Activated CD8-positive, alpha-beta T cell treated with anti-CD3 and anti-CD28 coated beads for 36 hours (primary cell): ENCODE measurements at places on chromosomes 4 and X.

DNA sequence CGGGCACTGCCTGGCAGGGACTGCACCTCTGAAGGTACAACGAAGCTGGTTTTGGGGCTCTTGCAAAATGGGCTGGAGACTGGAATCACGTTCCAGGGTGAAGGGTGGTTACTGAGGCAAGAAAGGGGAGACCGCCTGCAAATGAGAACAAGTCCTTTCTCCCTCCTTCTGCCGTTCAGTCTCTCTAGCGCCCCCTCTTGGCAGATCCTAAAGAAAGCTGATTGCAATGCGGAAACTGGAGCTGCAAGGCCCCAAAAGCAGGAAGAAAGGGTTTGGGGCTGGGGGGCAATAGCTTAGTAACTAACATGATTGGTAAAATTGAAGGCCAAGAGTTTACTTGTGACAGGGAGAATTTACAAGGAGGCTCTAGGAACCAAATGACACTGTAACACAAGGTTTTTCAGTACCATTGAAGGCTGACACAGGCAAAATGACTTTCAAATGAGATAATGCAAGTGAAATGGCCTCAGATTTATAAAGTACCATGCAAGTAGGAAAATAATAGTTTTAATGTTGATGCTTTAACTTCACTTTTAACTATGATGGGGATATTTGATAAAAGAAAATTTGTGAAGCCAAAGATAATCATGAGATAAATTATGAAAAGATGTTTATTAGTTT lies 222.7 kb upstream of the HAND2 start:
- no peak overlapping the region for H3K4me3 ChIP-seq
- H3K36me3 ChIP-seq: no peaks in the 10 kb centered on the region
- no peak overlapping the region for H3K27ac ChIP-seq
- no peaks in the 10 kb centered on the region for H3K4me1 ChIP-seq
- no peaks in the 10 kb centered on the region for H3K27me3 ChIP-seq
- DNase-seq: peak; percentile 45

DNA sequence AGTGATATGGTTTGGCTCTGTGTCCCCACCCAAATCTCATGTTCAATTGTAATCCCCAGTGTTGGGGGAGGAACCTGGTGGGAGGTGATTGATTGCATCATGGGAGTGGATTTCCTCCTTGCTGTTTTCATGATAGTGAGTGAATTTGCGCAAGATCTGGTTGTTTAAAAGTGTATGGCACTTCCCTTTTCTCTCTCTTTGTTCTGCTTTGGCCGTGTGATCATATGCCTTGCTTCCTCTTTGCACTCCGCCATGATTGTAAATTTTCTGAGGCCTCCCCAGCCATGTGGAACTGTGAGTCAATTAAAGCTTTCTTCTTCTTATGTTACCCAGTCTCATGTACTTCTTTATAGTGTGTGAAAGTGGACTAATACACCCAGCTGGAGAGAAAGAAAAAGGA lies 113.0 kb upstream of the AADAT start:
- H3K4me1 ChIP-seq: no peaks in the 10 kb centered on the region
- no peak overlapping the region for H3K4me3 ChIP-seq
- no peak overlapping the region for H3K27ac ChIP-seq
- H3K36me3 ChIP-seq: no peaks in the 10 kb centered on the region
- H3K27me3 ChIP-seq: no peaks in the 10 kb centered on the region

- no peak for DNase-seq
- no peaks in the 10 kb centered on the region for H3K27me3 ChIP-seq
- peaks cover 3% of the 10 kb centered on the region for H3K36me3 ChIP-seq
Observed at GRCh38 chr4:69753686-69754085, 6.7 kb downstream of the SULT1B1 start.

DNA sequence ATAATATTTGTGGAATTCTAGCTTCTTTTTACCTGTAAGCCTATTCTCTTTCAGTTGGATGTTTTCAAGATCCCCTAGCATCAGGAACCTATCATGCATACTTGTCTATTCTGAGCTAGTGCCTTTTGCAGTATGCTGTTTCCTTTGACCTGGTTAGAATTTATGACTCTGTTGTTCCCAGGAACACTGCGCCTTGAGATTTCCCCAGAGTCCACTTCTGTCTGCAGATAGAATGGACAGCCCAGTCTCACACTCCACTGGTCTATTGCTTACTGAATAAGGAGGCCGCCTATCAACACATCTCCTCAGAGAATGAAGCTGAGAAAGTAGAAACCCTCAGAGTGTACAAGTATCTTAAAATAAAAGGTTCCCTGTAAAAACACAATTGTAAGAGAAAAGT lies 465.1 kb upstream of the GALNTL6 start:
- H3K36me3 ChIP-seq: no peaks in the 10 kb centered on the region
- no peaks in the 10 kb centered on the region for H3K27me3 ChIP-seq
- no peak overlapping the region for H3K4me3 ChIP-seq
- no peak overlapping the region for H3K27ac ChIP-seq
- no peak for DNase-seq

GRCh38 chrX:16836371-16836770 lies 33.8 kb downstream of the RBBP7 start:
- H3K4me3 ChIP-seq: no peak overlapping the region
- peak overlapping the region; percentile 52 for H3K27ac ChIP-seq
- no peaks in the 10 kb centered on the region for H3K4me1 ChIP-seq
- H3K27me3 ChIP-seq: no peaks in the 10 kb centered on the region
- DNase-seq: peak; percentile 29

DNA sequence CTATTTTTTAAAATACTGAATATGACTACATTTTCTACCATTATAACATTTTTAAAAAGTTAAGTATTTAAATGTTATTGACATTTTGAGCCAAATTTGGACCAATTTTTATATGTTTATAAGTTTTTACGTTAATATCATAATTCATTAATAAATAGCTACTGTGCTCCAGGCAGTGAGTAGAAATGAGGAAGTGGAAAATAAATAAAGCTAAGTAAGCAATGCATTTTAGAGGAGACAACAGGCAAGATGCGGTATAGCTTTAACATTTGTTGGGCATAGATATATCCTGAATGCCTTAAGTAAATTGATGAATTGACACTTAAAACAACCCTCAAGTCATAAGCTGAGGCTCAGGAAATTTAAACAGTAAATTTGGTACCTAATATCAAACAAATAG lies 474.8 kb downstream of the PCDH10 start:
- no peak overlapping the region for H3K27ac ChIP-seq
- H3K27me3 ChIP-seq: no peaks in the 10 kb centered on the region
- H3K4me3 ChIP-seq: no peak overlapping the region

DNA sequence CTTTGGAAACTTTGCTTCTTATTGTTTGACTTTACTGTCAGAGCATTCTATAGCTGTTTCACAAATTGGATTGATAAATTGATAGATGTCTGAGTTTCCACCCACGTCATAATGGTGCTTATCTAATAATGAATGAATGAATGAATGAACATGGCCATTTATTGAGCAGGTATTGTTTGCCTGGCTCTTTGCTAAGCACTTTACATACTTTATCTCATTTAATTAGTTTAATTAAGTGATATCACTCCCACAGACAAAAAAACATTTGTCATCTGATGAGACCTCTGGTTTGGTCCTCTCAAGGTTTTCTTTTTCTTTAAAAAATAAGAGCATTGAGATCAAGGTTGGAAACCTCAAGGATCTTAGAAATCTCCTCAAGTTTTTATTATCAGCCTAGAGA lies 2.8 kb downstream of the FRAS1 start:
- peaks cover 27% of the 10 kb centered on the region for H3K4me1 ChIP-seq
- H3K27me3 ChIP-seq: peaks cover 62% of the 10 kb centered on the region
- no peak overlapping the region for H3K4me3 ChIP-seq
- no peaks in the 10 kb centered on the region for H3K36me3 ChIP-seq
- H3K27ac ChIP-seq: no peak overlapping the region

- H3K4me3 ChIP-seq: no peak overlapping the region
- H3K4me1 ChIP-seq: peaks cover 46% of the 10 kb centered on the region
- no peaks in the 10 kb centered on the region for H3K27me3 ChIP-seq
- DNase-seq: no peak
- no peak overlapping the region for H3K27ac ChIP-seq
Observed at GRCh38 chr4:81468678-81469077, 3.0 kb downstream of the RASGEF1B start.

DNA sequence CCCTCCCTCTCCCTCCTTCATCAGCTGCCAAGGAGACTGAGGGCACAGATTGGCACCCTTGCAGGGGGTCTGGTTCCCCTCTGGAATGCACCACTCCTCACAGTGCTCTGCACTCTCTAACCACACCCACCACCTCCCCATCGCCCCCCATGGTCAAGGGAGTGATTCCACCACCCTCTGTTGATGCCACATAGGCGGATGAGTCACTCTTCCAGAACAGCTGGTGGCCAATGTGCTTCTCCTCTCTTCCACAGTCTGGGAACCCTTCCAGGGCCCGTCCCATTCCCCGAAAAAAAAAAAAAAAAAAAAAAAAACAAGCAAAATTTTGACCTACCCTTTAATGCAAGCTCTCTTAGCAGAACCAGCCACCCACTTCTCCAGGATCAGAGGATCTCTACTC lies 341.3 kb upstream of the KLF3 start:
- no peak overlapping the region for H3K27ac ChIP-seq
- no peak overlapping the region for H3K4me3 ChIP-seq
- peaks cover 3% of the 10 kb centered on the region for H3K36me3 ChIP-seq

- H3K4me3 ChIP-seq: no peak overlapping the region
- H3K4me1 ChIP-seq: peaks cover 4% of the 10 kb centered on the region
- H3K27ac ChIP-seq: no peak overlapping the region
- H3K27me3 ChIP-seq: peaks cover 28% of the 10 kb centered on the region
- peak; percentile 60 for DNase-seq
Observed at GRCh38 chr4:77600521-77601451, 4.8 kb upstream of the CXCL13 start.

DNA sequence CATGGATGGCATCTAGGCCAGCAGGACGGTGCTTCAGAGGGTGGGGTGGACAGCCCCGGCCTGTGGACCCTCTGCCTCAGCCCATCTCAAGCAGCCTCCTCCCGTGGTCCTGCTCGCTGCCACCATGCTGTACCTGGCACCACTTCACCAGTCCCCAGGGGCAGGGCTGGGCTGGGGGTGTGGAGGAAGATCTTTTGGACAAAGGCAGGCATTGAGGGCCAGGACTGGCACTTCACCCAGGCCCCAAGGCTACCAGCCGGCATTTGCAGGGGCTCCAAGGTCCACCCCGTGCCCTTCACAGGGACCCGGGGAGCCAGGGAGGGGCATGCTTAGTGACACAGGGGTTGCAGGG lies 713 bp downstream of the PLXNB3 start:
- H3K27me3 ChIP-seq: no peaks in the 10 kb centered on the region
- H3K4me3 ChIP-seq: no peak overlapping the region
- H3K36me3 ChIP-seq: no peaks in the 10 kb centered on the region
- peaks cover 16% of the 10 kb centered on the region for H3K4me1 ChIP-seq

- peaks cover 2% of the 10 kb centered on the region for H3K36me3 ChIP-seq
- no peak for DNase-seq
- no peak overlapping the region for H3K4me3 ChIP-seq
Observed at GRCh38 chr4:4402966-4403365, 16.1 kb downstream of the NSG1 start.

DNA sequence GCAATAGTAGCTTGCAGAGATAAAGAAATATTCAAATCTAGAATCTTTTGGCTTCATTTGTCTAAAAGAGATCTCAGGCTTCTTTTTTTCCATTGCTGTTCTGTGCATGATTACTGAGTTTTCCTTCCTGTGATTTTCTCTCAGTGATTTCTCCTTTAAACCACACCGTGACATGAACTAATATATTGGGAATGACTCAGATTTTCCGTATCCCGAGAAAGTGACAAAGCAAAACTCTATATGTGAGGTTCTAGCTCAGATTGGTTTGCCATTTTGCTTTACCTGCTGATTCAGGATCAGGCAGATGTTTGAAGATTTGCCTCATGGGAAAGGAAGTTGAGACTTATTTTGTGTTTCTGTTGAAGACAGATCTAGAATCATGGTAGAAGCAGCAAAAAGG lies 59.4 kb downstream of the MTHFD2L start:
- no peak overlapping the region for H3K4me3 ChIP-seq
- DNase-seq: no peak
- peaks cover 6% of the 10 kb centered on the region for H3K36me3 ChIP-seq
- no peaks in the 10 kb centered on the region for H3K27me3 ChIP-seq

GRCh38 chr4:69075061-69075792 lies 21.0 kb upstream of the UGT2B7 start:
- no peak overlapping the region for H3K27ac ChIP-seq
- H3K4me3 ChIP-seq: no peak overlapping the region
- H3K4me1 ChIP-seq: no peaks in the 10 kb centered on the region
- DNase-seq: no peak
- no peaks in the 10 kb centered on the region for H3K36me3 ChIP-seq

DNA sequence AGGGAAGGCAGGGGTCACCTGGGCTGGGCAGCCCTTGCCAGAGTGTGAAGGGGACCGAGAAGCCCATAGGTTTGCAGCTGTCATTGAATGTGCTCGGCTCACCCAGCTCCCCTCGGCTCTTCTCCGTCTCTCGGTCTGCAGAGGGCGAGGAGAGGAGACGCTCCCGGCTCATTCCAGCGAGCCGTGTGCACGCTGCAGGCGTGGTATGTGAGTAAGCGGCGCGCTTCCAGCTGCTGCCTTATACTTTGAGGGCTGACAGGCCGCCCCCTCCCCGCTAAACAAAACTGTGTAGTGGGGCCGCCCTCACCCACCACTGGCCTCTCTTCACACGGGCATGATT lies 23.0 kb upstream of the BCORL1 start:
- H3K4me1 ChIP-seq: peaks cover 15% of the 10 kb centered on the region
- H3K36me3 ChIP-seq: no peaks in the 10 kb centered on the region
- H3K27me3 ChIP-seq: no peaks in the 10 kb centered on the region

GRCh38 chr4:144591401-144591800 lies 54.6 kb upstream of the HHIP start:
- H3K27me3 ChIP-seq: peaks cover 3% of the 10 kb centered on the region
- no peaks in the 10 kb centered on the region for H3K36me3 ChIP-seq
- no peaks in the 10 kb centered on the region for H3K4me1 ChIP-seq
- H3K27ac ChIP-seq: no peak overlapping the region
- no peak overlapping the region for H3K4me3 ChIP-seq

DNA sequence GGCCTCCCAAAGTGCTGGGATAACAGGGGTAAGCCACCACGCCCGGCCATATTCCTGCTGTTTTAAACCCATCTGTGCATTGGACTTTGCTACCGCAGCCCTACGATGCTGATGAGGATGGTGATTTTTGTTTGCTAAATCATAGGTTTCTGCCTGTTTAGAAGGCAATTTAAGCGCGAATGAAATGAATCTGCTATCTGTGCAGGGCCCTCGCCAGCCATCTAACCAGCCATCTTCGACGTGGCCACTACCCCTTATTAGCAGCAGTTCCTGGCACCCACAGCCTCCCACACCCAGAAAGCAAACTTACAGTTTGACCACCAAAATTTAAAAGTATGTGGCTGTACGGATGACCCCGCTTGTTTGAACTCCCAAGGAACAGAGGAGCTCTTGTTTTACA lies 178.5 kb downstream of the SHOX start:
- DNase-seq: no peak
- peaks cover 2% of the 10 kb centered on the region for H3K4me1 ChIP-seq
- H3K27ac ChIP-seq: no peak overlapping the region
- H3K36me3 ChIP-seq: no peaks in the 10 kb centered on the region
- H3K27me3 ChIP-seq: peaks cover 12% of the 10 kb centered on the region
- H3K4me3 ChIP-seq: no peak overlapping the region
